ENCODE measurements at places on chromosomes 16 and 17.

- DNase-seq: no peak
Observed at GRCh38 chr17:42675348-42675964, 1.3 kb downstream of the PLEKHH3 start.

- no peak for DNase-seq
Observed at GRCh38 chr16:48432136-48432535, 46.9 kb upstream of the SIAH1 start.

GRCh38 chr16:50088302-50088701, 22.5 kb downstream of the HEATR3 start:
- DNase-seq: no peak

- DNase-seq: no peak
Observed at GRCh38 chr17:43702637-43703036, 40.9 kb upstream of the MEOX1 start.

- DNase-seq: no peak
Observed at GRCh38 chr17:74822939-74823367, 36.7 kb downstream of the GRIN2C start.

DNA sequence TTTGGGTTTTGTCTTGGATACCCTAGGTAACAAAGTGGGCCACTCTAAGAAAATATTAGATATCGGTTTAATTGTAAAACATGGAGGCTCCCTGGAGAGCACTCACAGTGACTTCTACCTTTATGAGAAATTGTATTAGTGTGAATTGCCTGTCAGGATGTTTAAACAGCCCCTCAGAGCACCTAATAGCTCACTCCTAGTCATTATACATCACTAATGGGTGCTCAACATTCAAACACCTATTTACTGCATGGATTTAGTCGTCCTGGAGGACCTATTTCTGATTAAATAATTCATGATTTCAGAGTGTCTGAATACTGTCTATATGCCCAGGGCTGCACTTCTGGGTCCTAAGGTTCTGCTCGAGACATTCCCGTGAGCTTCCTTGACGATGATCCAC, 430.2 kb upstream of the EEF2KMT start:
- no peak for DNase-seq

DNA sequence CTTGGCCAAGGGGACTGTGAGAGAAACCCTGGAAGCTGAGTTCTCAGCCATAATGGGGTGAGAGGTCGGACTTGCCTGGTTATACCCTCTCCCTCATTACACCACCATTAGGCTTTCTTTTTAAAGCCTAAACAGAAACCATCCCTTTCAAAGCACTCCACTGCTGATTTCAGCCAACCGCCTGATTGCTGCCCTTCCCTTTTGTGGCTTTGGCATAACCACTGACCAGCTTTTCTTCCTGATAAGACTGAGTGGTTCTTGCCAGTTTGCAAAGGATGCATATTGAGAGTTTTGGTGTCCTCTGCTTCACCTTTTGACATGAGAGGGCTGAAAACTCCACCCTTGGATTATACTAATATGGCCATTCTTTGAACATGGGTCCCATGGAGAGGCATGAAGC, 308.2 kb upstream of the GOT2 start:
- DNase-seq: no peak

All from SW 1271 (cell line).